ENCODE measurements at places on chromosomes 16 and 17.

DNA sequence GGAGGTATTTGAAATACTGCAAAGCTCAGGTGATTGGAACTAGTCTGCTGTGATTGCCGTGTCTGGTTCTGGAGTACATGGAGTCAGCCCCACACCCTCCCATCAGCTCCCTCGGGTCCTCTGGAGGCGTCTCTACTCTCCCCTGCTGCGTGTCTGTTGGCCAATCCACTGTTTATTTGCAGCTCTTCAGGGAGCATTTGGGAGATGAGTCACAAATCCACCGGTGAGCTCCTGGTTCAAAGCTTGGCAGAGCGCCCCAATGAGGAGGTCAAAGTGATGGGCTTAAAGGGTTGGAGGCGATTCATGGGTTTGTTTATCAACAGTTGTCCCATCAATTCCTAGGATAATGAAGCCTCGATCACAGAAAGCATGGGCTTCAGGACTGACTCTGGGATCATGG lies 14.6 kb downstream of the CALB2 start:
- no peak for DNase-seq

DNA sequence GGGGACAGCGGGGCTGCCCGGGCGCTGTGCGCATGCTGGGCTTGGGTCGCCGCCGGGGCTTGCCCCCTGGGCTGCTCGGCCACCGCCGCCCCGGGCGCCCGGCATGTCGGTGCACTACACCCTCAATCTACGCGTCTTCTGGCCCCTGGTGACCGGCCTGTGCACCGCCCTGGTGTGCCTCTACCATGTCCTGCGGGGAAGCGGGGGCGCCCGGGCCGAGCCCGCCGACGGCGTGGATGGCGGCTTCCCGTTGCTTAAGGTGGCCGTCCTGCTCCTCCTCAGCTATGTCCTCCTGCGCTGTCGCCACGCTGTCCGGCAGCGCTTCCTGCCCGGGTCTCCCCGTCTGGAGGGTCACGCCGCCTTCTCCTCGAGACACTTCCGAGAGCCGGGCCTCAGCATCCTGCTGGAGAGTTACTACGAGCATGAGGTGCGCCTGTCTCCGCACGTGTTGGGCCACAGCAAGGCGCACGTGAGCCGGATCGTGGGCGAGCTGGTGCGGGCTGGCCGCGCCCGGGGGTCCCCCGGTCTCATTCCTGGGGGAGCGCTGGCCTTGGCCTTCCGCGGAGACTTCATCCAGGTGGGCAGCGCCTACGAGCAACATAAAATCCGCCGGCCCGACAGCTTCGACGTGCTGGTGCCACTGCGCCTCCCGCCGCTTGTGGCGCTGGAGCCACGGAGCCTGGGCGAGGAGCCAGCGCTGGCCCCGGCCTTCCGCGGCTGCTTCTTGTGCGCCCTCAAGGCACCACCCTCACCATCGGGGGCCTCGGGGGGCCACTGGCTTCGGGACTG lies 789 bp downstream of the ITPRIPL2 start:
- DNase-seq = no peak

GRCh38 chr16:84943620-84944019 lies 67.7 kb downstream of the ZDHHC7 start:
- DNase-seq = no peak

GRCh38 chr17:79325709-79326430 lies 251.2 kb downstream of the ENGASE start:
- no peak for DNase-seq

GRCh38 chr16:945271-946047 lies 25.3 kb downstream of the LMF1 start:
- DNase-seq = no peak

DNA sequence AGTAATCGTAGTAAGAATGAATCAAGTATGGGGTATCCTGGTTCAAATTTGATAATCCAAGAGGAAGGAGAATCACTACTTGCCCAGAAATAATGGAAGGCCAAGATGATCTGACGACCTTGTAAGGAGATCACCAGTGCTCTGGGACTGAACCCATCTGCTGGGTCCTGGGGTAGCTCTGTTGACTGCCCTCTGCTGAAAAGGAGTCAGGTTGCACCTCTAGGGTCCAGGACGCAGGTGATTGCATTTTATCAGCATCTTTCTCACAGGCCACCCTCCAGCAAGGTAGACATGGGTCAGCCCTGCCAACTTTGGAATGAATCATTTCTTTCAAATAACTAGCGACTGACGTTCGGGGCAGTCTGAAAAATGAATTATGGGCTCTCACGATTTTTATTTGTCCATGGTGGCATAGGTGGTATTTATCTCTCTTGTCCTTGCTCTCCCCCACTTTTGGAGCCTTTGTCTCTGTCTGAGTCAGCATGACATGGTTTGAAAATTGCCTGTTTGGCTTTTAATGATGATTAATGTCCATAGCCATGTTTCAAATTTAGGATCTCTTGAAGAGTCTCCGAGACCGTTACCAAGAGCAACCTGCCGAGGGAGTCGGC lies 163.7 kb downstream of the MSI2 start:
- DNase-seq = no peak
